ENCODE measurements at places on chromosomes 7 and 10.

DNA sequence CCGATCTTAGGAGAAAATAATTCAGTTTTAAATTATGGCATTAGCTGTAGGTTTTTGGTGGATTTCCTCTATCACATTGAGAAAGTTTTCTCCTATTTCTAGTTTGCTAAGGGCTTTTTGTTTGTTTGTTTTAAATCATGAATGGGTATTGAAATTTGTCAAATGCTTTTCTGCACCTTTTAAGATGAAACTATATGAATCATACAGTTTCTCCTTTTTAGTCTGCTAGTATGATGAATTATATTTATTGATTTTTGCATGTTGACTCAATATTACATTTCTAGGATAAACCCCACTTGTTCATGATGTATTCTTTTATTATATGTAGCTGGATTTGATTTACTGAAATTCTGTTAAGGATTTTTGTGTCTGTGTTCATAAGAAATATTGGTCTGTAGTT, 70.3 kb upstream of the PIP4K2A start:
- DNase-seq: no peak

DNA sequence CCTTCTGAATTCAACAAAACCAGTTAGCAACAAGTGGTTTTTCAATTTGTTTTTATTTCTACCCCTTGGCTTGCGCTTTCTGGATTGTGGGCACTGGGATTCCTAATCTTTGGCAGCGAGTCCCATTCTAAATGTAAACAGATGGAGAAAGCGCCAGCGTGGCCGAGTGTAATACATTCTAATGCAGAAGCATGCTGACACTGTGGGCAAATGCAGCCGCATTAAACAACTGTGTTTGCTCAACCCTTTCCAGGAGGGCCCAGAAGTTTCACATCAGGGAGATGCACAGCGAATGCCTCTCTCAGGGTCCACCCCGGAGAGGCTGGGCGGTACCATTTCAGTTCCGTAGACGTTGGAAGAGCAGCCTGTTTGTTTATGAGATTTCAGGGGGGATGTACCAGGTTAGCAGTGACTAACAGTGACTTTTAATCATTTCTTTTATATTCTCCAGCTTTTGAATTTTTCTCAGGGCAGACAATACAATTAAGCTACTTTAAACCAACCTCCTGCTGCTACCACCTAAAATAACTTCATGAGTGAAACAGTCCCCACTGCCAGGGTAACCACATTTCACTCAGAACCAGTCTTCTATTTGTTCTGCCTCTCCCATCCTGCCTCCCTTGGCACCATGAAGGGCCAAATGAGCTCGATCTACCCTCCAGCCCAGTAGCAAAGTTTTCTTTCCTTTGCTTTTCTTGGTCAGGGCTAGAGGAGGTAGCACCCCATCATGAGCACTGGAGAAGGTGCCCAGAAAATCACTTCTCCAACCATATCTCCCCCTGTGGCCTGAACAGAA, 164.2 kb upstream of the ITGB1 start:
- no peak for DNase-seq

DNA sequence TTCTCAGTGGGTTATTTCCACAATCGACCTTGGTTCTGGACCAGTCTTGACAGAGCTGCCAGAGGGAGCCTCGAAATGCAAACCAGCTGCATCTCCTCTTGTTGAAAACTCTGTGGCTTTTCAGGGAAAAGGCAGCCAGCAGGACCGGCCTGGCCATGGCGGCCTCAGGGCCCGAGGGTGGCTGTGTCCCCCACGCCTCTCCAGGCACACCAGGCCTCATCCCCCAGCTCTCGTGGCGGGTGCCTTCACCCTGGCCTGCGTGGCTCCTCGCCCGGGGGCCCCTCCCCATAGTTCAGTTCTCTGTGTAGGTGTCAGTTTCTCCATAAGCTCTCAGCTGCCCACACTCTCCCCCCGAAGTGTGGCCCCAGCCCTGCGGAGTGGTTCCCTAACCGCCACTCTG, 63.5 kb downstream of the MGMT start:
- no peak for DNase-seq

GRCh38 chr7:101740981-101741725, 76.3 kb upstream of the CUX1 start:
- no peak for DNase-seq

DNA sequence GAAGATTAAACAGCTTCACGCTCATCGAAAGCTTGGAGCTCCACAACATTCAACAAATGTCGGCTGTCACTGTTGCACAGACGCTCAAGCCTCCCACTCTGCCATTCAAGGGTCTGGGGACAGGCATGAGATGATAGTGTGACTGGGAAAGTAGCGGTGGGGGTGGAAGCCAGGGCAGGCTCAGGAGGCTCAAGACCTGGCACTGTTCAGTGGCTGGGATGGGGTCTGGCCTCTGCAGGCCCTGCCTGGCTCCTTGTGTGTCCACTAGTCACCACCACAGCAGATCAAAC, 13.5 kb upstream of the GTPBP4 start:
- DNase-seq: no peak

DNA sequence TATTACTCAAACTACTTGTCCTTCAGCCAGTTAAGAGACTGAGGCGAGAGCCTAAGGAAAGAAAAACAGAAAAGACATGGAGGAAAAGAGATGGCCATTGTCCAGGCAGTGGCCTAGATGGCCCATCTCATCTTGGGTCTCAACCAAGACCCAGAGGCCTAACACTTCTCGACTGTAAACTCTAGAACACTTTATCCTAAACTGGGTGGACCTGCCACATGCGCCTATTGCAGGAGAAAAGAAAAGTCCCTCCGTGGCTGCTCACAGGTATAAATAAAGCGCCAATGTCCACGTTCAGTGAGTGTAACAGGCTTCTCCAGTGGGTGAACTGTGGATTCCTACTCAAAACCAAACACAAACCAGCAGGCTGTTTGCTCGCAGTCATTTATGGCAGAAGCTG, 92.7 kb upstream of the DDC start:
- DNase-seq: no peak

DNA sequence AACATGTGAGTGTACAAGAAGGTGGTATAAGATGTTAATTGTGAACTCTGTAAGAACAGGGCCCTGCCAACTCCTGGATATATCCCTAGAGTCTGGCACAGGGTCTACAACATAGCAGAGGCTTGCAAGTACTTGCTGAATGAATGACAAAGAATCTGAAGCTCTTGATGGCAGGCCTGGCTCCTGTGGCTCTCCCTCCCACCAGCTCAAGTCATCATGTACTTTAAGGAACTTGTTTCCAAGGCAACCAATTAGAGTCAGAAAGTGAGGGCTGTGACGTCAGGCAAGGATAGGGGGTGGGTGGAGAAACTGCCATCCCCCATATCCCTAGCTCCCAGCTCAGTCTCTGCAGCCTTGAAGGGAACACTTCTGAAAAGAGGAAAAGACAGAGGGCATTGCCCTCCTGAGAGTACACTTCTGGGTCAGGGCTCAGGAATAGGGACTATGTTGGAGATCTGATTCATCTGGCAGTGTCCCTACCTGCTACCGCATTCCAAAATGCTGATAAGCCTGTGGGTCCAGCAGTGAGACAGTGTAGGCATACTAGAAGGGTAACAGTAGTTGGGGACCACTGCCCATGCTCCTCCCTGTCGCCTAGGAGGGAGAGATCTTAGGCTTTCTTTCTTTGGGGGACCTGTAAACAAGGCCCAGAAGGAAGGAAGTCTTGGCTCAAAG, 34.6 kb upstream of the BTRC start:
- DNase-seq: no peak

- DNase-seq: no peak
Observed at GRCh38 chr7:162632-163297, 29.6 kb upstream of the FAM20C start.

- DNase-seq: no peak
Observed at GRCh38 chr7:27688646-27689045, 26.0 kb upstream of the HIBADH start.

- DNase-seq: no peak
Observed at GRCh38 chr10:71504168-71504567, 107.4 kb downstream of the CDH23 start.

DNA sequence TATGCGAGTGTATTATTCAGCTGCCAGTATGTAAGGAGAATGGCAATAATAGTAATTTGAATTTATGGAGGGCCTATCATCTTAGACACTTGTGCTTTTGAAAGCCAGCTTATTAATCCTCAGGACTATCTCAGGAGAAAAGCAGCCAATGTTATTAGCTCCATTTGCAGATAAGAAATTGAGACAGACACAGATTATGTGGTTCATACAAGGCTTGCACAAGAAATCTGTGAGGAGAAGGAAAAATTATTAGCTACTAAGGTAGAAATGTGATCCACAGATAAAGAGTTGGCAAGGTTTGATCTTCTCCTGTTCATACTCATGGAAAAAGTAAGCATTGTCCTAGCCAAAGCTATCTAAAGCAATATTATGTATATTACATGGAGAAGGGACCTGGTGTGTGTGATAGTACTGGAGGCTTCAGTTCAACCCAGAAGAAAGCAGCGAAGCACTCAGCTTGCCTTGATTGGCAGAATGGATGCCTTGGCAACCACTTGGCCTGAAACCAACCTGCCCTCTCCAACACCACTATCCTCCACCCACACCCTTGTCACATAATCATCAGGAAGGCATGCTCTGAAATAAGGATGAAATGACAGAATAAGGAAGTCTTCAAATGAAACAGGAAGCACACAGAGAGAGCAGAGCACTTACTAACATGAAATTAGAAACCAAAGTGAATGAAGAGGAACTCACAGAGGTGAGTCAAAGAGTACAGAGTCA, 18.0 kb downstream of the MACC1 start:
- DNase-seq: no peak

GRCh38 chr7:120327054-120327453, 54.1 kb downstream of the KCND2 start:
- no peak for DNase-seq

- DNase-seq: no peak
Observed at GRCh38 chr10:30028006-30028737, 31.2 kb downstream of the JCAD start.

DNA sequence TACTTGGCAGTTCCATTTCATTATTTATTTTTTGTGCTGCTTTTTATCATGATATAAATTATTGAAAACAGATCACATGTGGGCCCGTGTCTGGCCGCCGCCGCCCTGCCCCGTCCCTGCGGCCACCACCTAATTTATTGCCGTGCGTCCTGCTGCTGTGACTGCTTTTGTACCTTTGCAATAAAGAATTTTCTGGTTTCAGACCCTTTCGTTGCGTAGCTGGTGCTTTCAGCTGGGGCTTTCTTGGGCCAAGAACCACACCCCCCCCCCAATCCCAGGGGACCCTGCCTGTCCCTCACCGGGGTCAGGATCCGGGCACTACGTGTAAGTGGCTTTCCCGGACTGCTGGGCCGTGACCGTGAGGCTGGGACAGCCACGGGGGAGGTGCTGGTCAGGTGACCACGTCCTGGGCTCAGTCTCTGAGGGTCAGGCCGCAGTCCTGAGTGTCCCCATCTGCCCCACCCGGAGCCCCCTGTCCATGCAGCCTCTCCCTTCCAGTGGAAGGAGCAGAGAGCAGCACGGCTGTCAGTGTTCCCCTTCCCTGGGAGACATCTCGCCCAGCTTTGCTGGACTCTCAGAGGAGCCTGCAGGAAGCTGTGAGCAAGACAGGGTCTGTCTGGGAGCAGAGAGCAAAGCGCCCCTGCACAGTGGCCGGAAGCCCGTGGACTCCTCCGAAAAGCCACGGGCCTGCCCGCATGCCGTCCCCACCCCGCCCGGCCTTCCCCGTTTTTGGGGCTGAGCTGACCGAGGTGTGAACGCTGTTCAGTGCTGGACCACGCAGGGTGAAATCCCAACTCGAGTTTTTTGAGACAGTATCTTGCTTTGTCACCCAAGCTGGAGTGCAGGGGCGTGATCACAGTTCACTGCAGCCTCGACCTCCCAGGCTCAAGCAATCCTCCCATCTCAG, 12.6 kb downstream of the MAFK start:
- no peak for DNase-seq

DNA sequence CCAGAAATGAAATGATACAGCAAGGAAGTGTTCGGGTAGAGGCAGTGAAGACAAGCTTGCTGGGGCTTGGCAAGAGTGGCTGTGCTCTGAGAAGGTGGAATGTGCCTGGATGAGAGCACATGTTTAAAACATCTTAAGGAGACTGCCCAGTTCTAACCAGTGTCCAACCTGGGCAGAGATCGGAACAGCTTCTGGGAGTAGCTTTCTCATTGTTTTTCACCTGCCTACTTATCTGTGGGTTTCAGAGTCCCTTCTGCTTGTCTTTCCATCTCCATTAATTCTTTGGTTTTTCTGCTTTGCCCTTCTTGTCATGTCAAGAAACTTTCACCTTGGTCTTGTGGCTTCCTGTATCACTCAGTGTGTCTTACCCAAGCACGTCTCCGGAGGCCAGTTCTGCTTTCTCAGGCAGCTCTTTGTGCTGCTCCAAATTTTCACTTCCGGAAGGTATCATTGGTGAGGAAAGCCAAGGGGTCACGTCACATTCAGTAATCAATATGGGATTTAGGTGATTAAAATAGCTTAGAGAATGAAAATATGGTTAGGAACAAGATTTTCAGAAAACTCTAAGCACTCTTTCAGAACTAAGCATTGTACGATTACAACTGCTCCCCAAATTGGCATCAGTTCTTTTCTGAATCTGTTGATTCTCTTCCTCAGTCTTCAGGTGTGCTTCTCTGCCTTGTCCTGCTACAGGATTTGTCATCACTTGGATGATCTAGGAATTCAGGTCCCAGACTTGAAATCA, 5.5 kb upstream of the LAMB4 start:
- no peak for DNase-seq

DNA sequence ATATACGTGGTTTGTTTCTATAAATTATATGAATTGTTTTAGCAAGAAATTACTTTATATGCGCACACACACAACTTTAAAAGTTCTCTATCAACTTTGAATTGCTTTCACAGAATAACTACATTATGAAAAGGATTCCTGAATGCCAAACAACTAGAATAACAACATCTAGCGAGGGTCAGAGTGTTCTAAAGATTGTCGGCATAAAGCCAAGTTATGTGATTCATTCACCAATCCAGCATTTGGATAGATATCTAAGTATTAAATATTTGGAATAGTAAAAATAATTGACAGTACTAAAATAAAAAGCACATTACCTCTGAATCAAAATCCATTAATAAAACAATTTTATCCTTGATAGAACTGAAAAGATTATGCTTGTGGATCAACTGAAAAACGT, 125.3 kb upstream of the AMPH start:
- no peak for DNase-seq

DNA sequence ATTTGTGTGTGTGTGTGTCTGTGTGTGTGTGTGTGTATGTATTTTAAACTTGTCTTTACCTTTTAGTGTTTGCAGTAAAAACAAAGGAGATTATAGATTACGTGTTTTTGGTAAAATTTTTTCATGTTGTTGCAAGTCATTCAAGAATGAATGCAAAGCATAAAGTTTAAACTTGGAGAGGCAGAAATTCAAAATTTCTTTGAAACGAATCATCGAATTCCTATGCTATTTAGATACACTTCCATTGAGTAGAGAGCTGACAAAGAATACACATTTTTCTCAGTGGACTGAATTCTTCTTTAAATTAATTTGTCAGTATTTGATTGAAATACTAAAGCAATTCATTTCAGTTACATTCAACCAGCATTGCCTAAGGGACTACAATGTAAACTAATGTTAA, 66.0 kb upstream of the HDAC9 start:
- DNase-seq: no peak
